ENCODE measurements at places on chromosomes 6 and 20. TPM values are rescaled to one million over a fixed set of nuclear protein-coding genes. Genes with fewer than 3 reads are reported as not detected.

- no peak for DNase-seq
- no peaks in the 10 kb centered on the region for H3K4me1 ChIP-seq
- H3K36me3 ChIP-seq, result no peaks in the 10 kb centered on the region
- no peaks in the 10 kb centered on the region for H3K27me3 ChIP-seq
These were observed 13.2 kb upstream of the SSTR4 start for GRCh38 chr20:23021951-23022350.

DNA sequence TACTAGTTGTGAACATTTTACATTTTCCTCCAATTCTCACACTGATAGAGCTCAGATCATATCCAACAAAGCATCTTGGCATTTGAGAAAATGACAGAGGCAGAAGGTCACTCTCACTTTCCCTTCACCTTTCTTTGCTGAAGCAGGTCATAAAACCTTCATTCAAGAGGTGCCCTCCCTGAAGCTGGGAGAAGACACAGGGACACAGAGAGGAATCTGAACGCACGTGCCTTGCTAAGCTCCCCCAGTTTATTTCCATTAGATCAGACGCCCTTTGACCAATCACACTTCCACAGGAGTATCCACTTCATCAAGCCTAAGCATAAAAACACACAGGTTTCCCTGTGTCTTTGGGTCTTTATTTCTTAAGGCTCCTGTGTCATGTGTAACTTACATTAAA is 9.2 kb upstream of the MBOAT1 start:
- no peak overlapping the region for H3K27ac ChIP-seq
- no peak for DNase-seq
- no peaks in the 10 kb centered on the region for H3K36me3 ChIP-seq
- H3K27me3 ChIP-seq, result no peaks in the 10 kb centered on the region

- H3K4me1 ChIP-seq, result no peaks in the 10 kb centered on the region
- DNase-seq, result no peak
- H3K36me3 ChIP-seq, result no peaks in the 10 kb centered on the region
- H3K4me3 ChIP-seq, result no peak overlapping the region
- no peak overlapping the region for H3K27ac ChIP-seq
These were observed 20.6 kb upstream of the MRS2 start for GRCh38 chr6:24382220-24382540.

DNA sequence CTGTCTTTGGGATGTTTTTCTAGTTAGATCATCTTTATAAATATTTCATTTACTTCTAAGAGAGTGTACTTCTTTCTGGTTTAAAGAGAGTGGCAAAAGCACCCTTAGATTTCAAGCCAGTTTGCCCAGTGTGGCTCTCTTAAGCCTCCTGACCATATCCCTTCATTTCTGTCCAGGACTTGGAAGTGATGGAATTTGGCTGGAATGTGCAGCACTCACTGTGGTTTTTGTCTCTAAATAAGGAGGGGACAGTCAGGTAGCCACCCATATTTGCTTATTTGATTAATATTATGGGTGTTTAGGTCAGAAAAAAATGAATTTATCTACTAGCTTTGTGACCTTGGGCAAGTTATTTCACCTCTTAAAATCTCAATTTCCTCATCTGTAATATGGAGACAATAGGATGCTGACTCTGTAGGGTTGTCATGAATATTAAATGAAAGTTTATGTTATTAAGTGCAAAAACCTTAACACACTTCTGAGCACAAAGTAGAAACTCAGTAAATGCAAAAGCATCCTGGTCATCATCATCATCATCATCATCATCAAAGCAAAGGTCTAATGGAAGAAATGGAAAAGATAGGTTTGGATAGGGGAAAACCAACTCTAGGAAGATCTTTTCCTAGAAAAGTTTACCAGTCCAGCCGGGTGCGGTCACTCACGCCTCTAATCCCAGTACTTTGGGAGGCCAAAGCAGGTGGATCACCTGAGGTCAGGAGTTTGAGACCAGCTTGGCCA is 3.1 kb downstream of the CRYBG1 start:
- DNase-seq, result no peak
- H3K4me3 ChIP-seq, result no peak overlapping the region
- H3K27me3 ChIP-seq, result peaks cover 23% of the 10 kb centered on the region
- H3K4me1 ChIP-seq, result peaks cover 15% of the 10 kb centered on the region
- H3K36me3 ChIP-seq, result no peaks in the 10 kb centered on the region

DNA sequence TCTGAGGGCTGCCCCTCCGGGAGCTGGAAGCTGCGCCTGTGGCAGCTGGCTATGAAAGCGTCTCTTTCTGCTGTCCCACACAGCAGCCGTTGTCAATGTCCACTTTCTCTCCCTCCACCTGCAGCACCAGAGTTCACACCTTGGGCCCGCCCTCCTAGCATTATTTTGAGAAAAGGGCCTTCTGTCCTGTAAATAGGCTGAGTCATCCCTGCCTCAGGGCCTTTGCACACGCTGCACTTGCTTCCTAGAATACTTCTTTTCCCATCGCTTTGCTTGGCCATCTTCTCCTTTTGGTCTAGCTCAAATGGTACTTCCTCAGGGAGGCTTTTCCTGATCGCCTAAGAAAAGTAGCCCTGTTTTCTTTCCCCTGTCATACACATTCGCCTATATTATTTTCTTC is 69.3 kb upstream of the ZNFX1 start:
- H3K4me3 ChIP-seq, result no peak overlapping the region
- no peak for DNase-seq
- no peaks in the 10 kb centered on the region for H3K27me3 ChIP-seq
- H3K4me1 ChIP-seq, result no peaks in the 10 kb centered on the region
- H3K36me3 ChIP-seq, result no peaks in the 10 kb centered on the region
- H3K27ac ChIP-seq, result no peak overlapping the region

GRCh38 chr6:170456886-170457698 is 96.0 kb downstream of the PSMB1 start:
- no peak overlapping the region for H3K4me3 ChIP-seq
- no peak overlapping the region for H3K27ac ChIP-seq
- peaks cover 77% of the 10 kb centered on the region for H3K4me1 ChIP-seq
- peak; percentile 16 for DNase-seq
- H3K36me3 ChIP-seq, result no peaks in the 10 kb centered on the region

DNA sequence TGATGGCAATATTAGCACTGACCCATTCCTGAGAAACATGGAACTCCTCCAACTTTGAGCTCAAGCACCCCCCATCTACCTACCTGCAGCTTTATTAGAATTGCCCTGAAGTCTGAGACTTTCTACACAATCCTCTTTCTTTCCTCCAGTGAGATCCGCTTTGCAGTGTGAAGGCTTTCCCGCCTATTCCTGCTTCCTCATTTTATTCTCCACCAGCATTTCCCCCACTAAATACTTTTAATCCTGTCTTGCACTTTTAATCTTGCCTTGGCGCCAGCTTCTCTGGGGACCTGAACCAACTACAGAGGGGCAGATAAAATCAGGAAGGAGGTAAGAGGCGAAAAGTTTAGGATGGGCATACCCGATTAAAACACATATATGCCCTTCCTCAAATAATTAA is 178.1 kb upstream of the PRDM1 start:
- H3K4me3 ChIP-seq, result no peak overlapping the region
- H3K27me3 ChIP-seq, result no peaks in the 10 kb centered on the region
- H3K4me1 ChIP-seq, result no peaks in the 10 kb centered on the region
- no peak overlapping the region for H3K27ac ChIP-seq
- H3K36me3 ChIP-seq, result no peaks in the 10 kb centered on the region
- DNase-seq, result no peak

- no peaks in the 10 kb centered on the region for H3K36me3 ChIP-seq
- H3K4me3 ChIP-seq, result no peak overlapping the region
- H3K27ac ChIP-seq, result no peak overlapping the region
- H3K4me1 ChIP-seq, result no peaks in the 10 kb centered on the region
These were observed 95.4 kb downstream of the OGFRL1 start for GRCh38 chr6:71383901-71384489.

GRCh38 chr6:107931894-107932293 is 26.1 kb downstream of the SEC63 start:
- H3K4me3 ChIP-seq, result no peak overlapping the region
- no peak for DNase-seq
- no peak overlapping the region for H3K27ac ChIP-seq
- no peaks in the 10 kb centered on the region for H3K4me1 ChIP-seq
- H3K27me3 ChIP-seq, result no peaks in the 10 kb centered on the region
- H3K36me3 ChIP-seq, result peaks cover 4% of the 10 kb centered on the region

DNA sequence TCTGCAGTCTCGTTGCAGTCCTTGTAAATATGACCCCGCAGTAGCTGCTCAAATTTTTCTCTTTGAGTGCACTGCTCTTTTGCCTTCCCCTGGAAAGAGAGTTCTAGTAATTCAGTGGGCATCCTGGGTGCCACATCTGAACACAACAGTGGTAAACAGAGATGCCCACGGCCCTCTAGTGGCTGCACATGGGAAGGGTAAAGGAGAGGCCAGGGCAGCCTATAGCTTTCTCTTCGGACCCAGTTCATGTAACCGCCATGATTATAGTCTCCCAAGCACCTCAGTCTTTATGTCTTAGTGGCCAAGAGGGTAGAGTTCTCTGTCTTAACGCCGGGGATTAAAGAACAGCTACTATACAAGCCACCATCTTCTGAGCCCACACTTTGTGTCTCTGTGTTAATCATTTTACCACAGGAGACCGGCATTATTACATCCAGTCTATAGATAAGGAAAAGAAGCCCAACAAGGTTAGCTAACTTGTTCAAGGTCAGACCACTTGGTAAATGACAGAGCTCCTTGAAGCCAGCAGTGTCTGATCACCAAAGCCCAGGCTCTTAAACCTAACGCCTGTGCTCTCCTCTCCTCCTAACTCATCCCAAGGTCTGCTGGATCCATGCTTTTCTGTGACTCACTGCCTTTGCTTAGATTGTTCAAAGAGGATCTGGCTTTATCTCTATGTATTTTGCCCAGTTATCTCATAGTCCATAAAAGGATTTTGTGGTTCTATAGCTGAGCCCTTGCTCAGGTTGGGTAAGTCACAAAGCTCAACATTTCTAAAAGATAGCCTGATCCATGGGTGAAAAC is 81.8 kb downstream of the ISM1 start:
- no peaks in the 10 kb centered on the region for H3K4me1 ChIP-seq
- no peaks in the 10 kb centered on the region for H3K36me3 ChIP-seq
- no peak overlapping the region for H3K4me3 ChIP-seq
- no peaks in the 10 kb centered on the region for H3K27me3 ChIP-seq
- H3K27ac ChIP-seq, result no peak overlapping the region

DNA sequence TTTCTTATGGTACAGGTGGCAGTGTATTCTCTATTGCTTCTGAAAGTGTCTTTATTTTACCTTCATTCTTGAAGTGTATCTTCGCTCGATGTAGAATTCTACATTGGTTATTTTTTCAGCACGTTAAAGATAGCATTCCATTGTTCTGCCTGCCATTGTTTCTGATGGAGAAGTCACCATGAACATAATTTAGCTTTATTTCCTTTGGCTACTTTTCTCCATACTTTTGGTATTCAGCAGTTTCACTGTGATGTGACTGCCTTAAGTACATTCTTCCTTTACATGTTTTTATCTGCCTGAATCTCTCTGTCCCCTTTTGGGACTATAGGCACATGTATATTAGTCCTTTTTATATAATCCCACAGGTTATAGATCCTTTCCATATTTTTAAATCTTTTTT is 19.0 kb downstream of the ZNF133 start:
- peaks cover 4% of the 10 kb centered on the region for H3K36me3 ChIP-seq
- no peaks in the 10 kb centered on the region for H3K4me1 ChIP-seq
- no peak overlapping the region for H3K27ac ChIP-seq
- no peak for DNase-seq
- H3K27me3 ChIP-seq, result no peaks in the 10 kb centered on the region
- no peak overlapping the region for H3K4me3 ChIP-seq

DNA sequence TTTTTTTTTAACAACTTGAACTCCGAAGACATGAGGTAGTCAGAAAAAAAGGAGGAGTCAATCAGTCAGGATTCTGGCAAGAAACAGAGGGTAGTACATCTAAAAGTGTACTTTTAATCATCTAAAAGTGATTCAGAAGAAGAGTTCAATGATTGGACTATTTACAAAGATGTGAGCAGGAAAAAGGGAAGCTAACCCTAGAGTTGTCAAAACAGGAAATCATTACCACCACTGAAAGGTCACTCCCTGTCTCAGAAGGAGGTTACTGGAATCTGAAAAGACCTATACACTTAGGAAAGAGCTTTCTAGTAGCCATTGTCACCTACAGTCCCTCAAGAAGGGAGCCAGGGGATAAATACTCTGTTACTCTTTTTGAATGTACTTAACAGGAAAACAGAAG is 16.7 kb upstream of the LMBRD1 start:
- H3K36me3 ChIP-seq, result no peaks in the 10 kb centered on the region
- no peak overlapping the region for H3K4me3 ChIP-seq
- no peaks in the 10 kb centered on the region for H3K27me3 ChIP-seq
- no peak for DNase-seq

GRCh38 chr6:31016659-31017299 is 6.5 kb downstream of the MUC22 start:
- peaks cover 4% of the 10 kb centered on the region for H3K27me3 ChIP-seq
- H3K36me3 ChIP-seq, result no peaks in the 10 kb centered on the region
- no peak overlapping the region for H3K27ac ChIP-seq
- H3K4me1 ChIP-seq, result no peaks in the 10 kb centered on the region
- no peak overlapping the region for H3K4me3 ChIP-seq
- no peak for DNase-seq

GRCh38 chr20:62583424-62583920 is 58.8 kb upstream of the SLCO4A1 start:
- no peak overlapping the region for H3K4me3 ChIP-seq
- DNase-seq, result no peak
- H3K36me3 ChIP-seq, result no peaks in the 10 kb centered on the region
- H3K27me3 ChIP-seq, result peaks cover 8% of the 10 kb centered on the region
- no peak overlapping the region for H3K27ac ChIP-seq
- peaks cover 3% of the 10 kb centered on the region for H3K4me1 ChIP-seq

GRCh38 chr6:142416686-142417085 is 114.9 kb downstream of the ADGRG6 start:
- no peak overlapping the region for H3K27ac ChIP-seq
- H3K27me3 ChIP-seq, result no peaks in the 10 kb centered on the region
- no peak overlapping the region for H3K4me3 ChIP-seq
- no peak for DNase-seq
- H3K36me3 ChIP-seq, result no peaks in the 10 kb centered on the region

DNA sequence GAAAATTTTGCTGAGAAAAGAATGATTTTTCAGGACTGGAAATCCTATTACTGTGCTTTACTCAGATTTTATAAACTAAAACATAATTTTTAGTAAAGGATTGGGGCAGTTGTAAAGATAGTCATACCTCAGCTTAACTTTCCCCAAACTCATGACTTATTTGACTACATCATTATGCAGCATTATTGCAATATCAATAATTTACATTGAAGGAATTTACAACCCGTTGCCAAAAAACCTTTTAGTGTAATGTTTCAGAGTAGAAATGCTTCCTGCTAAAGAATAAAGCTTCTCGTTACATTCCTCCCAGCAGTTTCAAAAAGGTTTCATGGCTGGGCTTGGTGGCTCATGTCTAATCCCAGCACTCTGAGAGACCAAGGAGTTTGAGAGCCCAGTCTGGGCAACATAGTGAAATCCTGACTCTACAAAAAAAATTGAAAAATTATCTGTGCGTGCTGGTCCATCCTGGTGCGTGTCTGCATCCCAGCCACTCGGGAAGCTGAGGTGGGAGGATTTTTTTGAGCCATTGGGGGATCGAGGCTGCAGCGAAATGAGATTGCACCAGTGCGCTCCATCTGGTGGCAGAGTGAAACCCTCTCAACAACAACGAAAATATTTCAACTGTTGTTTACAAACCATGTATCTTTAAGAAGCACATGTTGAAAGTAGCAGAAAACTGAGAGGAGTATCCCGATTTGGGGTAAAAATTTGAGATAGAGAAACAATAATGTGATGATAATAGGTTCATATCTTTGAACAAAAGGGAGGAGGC is 4.4 kb downstream of the AMD1 start:
- no peaks in the 10 kb centered on the region for H3K27me3 ChIP-seq
- peak; percentile 71 for DNase-seq
- H3K4me1 ChIP-seq, result peaks cover 48% of the 10 kb centered on the region
- no peak overlapping the region for H3K27ac ChIP-seq

FOXS1 gene
- total RNA-seq, result not detected

GSTA2 gene
- not detected for total RNA-seq

BEND6 gene
- not detected for total RNA-seq

AFDN gene
- total RNA-seq, result 6.3 TPM
